ENCODE measurements at places on chromosomes 6 and 20.
A peak's percentile ranks its signal among the peaks of the same experiment; 100 is the strongest.

GRCh38 chr6:35511562-35511941, 1.1 kb downstream of the TULP1 start:
- no peak for DNase-seq

- DNase-seq = no peak
Observed at GRCh38 chr20:24665741-24666191, 196.3 kb downstream of the SYNDIG1 start.

- no peak for DNase-seq
Observed at GRCh38 chr6:2396846-2397630, 151.6 kb upstream of the GMDS start.

DNA sequence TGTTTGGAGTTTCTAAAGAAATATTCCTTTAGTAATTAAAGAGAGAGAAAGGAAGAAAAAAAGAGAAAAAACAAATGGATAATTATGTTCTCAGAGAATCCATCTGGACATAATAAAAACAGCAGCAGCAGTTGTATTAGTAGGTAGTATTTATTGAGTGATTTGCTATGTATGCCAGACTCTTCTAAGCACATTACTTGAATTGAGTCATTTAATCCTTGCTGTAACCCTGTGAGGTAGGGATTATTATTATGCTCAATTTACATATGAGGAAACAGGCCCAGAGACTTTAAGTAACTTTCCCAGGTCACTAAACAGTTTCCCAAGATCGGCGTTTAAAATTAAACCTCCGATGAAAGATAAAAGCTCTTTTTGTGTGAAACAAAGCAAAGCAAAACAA, 238.8 kb downstream of the TSHZ2 start:
- no peak for DNase-seq

DNA sequence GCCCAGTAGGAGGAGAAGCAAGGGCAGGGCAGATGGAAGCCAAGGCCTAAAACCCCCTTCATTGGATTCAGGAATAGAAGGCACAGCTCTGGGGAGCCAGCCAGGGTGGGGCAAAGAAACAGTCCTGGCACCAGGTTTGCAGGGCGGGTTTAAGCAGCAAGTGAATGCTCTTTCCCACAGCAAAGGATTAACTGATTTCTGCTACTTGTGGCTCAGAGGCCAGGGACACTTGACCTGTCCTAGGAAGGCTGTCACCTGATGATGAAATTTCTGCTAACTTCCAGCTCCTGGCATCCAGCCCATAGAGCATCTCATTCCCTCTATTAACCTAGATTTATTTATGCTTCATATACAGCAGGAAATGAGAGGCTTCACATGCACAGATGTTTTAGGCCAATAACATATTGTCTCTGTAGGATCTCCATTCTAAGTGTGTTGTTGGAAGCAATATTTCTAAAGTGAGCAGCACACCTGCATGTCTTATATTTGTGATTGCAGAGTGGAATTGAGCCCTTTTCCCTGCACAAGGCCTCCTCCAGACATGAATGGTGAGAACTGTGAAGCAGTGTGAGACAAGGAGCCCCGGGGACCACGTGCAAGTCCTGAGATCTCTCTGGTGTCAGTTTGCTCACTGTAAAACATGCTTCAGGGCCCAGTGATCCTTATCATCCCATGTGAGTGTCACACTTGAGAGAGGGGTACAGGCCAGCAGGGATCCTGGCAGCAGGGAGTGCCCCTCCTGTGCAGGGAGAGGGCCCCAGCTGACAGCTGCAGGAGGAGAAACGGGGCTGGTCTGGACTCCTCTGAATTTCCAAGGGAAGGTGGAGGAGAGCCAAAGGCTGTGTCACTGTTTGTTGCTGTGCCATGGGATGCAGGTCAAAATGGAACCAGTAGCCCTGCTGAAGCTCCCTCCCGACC, 41.1 kb upstream of the CST5 start:
- DNase-seq = no peak

DNA sequence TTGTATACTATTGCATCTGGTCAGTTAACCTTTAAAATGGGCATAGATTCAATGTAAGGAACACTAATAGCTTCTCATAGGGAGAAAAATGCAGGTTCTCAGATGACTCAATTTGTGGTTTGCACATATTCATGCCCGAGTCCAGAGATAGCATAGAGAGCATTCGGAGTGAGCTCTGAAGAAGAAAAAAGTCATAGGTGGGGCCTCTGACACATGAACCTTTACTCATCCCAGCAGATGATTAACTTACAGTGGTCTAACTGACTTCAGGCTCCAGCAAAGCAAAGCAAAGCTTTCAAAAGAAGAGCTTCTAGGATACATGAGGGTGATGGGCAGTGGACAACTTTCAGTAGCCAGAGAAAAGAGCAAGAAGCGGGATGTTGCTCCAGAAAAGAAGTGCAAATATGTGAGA, 55.3 kb upstream of the BTN3A2 start:
- no peak for DNase-seq

- no peak for DNase-seq
Observed at GRCh38 chr6:7267466-7268091, 45.4 kb downstream of the SSR1 start.

DNA sequence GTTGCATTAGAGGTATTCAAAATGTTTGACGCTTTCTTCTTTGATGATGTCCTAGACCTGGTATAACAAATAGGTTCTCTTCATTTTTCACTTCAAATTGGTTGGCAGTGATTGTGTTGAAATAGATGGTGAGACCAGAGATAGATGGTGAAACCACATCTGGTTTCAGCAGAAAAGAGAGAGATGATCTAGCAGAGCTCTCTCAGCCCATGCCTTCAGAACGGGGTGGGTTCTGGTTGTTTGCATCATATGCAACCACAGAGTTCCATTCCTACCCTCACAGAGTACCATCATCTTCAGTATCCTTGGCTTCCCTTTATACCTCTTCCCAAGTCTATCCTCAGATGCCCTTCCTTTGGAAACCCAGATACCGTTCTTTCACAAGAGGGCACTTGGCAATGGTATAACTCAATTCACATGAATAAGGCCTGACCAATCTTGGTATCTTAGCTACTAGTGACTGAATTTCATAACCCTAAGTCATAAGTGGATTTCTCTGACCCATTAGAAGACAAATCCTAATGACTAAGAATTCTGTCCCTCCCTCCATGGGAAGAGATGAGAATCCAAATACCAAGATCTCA, 93.7 kb downstream of the UBE3D start:
- no peak for DNase-seq

GRCh38 chr6:138468320-138469015, 30.8 kb downstream of the NHSL1 start:
- DNase-seq = no peak

DNA sequence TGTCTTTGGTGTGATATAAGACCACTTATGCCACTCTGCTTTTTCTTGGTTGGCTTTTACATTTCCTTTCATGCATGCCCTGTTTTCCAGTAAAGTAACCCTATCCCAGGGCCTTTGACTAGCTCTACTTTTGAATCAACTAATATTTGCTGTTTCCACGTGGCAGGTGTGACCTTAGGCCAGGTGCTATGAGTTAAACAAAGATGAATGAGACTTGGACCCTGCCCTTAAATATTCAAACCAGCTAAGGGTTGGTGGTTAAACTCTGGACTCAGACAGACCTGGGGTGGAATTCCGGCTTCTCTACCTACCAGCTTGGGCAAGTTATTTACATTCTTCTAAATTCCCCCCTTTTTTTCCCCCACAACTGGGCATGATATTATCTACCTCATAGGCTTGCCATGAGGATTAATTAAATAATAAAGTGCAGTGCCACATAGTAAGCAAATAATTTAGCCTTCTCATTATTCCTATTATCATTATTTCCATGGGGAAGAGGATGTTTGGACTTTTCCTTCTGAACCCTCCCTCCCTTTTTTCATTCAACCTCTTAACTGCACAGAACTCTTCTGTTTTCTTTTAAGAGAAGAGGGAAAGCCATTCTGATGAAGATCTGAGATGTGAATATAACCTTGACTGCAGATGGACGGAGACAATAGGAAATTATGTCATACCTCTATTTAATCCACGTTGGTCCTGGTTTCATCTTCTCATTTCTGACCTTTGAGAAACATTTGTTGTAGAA, 143.6 kb upstream of the TNFAIP3 start:
- DNase-seq = no peak

- DNase-seq = no peak
Observed at GRCh38 chr6:43900916-43901732, 131.1 kb downstream of the VEGFA start.

- no peak for DNase-seq
Observed at GRCh38 chr6:145278163-145278807, 457.0 kb downstream of the EPM2A start.

DNA sequence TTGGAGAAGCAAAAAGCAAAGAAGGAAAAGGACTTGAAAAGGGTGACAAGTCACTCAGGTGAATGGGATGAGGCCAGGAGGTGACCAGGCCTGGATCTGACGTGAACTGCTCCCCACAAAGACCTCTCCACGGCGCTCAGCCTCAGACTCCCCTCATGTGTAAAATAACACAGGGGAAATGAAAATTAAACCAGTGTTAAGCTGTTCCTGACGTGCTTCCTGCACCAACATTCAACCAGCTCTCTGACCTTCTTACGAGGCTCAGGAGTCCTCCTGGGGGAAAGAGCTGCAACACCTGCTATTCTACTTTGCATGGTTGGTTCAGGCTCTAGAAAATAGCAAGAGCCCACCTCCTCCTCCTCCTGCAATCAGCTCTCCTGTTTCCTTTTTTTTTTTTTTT, 256.7 kb downstream of the ATXN1 start:
- DNase-seq = no peak

GRCh38 chr6:27517928-27518787, 45.3 kb upstream of the ZNF184 start:
- DNase-seq = no peak

DNA sequence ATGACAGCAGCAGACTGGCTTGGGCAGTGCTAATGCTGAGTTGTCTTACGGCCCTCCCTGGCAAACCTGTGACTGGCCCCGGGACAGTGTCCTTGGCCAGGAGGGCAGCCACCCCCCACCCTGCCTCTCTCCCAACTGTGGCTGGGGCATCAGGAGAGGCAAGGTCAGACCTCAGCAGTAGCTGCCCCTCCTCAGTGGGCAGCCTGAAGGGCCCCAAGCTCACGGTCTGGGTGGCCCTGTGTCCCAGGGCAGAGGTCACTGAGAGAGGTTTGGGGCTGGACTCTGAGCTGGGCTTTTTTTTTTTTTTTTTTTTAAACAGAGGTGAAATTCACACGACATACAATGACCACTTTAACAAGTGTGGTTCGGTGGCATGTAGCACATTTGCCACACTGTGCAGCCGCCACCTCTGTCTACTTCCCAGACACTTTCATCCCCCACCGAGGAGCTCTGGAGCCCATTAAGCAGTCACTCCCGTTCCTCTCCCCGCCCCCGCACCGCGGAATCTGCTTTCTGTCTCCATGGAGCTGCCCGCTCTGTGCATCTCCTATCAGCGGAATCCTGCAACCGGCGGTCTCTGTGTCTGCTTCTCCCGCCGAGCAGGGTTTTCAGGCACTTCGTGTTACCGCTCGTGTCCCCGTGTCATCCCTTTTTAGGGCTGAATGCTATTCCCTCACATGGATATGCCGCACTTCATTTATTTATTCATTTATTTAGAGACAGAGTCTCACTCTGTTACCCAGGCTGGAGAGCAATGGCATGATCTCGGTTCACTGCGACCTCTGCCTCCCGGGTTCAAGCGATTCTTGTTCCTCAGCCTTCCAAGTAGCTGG, 67.9 kb upstream of the GATA5 start:
- peak; percentile 56 for DNase-seq

DNA sequence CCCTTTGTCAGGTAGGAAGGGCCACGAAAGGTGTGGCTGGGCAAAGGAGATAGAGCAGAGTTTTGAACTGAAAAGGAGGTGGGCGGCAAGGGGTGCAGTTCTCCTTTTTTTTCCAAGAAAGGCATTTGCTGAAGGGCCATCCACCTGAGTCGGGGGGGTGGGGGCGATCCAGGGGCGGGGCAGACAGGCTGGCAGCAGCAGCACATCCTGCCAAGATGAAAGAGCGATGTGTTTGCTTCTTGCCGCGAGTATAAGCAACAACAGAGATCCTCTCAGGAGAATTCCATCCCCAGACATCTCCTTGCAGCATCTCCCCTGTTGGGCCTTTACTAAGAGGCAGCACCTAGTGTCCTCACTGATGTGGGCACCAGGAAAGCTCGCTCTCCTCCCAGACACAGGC, 516.5 kb downstream of the CD83 start:
- no peak for DNase-seq

- DNase-seq = no peak
Observed at GRCh38 chr6:30963641-30964040, 19.9 kb upstream of the MUC21 start.

DNA sequence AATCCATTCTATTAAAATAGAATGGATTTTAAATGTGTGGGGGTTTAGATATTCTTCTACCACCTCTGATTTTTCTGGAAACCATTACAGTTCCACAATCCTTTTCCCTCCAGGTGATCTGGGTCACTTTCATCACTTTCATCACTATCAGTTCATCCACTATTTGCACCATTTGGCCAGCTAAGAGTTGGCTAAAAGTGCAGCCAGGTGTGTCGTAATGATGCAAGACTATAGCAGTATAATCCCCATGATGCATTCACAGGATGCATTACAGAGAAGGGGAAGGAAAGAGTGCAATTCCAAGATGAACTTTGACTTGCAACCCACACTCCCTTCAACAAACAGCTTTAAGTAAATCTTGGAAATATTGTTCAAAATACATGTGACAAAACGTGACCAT, 4.9 kb downstream of the FUCA2 start:
- DNase-seq = no peak

DNA sequence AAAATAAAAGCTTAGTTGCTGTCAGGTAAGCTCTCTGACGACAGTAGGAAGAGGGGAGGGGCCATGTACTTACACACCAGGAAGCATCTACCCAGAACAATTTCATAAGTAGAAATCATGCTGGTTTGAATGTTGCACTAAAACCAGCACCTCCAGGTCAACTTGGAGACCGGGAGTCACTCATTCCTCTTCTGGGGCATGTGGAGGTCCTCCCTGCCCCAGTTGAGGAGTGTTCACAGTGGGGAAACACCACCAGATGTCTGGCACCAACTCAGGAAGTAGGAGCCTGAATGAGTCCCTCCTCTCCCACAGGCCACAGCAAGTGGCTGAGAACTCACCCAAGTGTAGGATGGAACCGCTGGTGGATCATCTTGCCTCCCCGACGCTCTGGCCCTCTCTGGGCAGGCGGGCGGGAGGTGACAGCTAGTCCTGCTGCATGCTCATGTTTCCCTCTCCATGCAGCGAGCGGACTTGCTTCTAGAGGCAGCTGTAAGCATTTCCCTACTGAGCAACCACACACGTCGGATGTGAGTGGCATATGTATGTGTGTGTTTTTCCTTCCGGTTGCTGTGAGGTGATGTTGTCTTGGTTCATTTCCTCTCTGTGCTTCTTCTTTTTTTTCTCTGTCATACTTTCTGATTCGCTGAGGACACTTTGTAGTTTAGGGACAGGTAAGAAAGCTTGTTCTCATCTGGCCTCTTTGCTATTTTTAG, 149.5 kb upstream of the NEDD9 start:
- no peak for DNase-seq

- DNase-seq = no peak
Observed at GRCh38 chr6:45896783-45897441, 118.7 kb downstream of the CLIC5 start.

GRCh38 chr6:106509420-106510089, 119.7 kb downstream of the RTN4IP1 start:
- DNase-seq = peak; percentile 33

- DNase-seq = no peak
Observed at GRCh38 chr6:127586372-127586771, 9.4 kb downstream of the C6orf58 start.

GRCh38 chr6:129543981-129544380, 166.0 kb downstream of the ARHGAP18 start:
- DNase-seq = no peak

- DNase-seq = no peak
Observed at GRCh38 chr20:9417665-9418064, 96.7 kb upstream of the LAMP5 start.

- no peak for DNase-seq
Observed at GRCh38 chr6:22558288-22558882, 11.0 kb upstream of the HDGFL1 start.

Measured in nephron progenitor cell (in vitro differentiated cells).